ENCODE measurements at places on chromosomes 2 and 18.

DNA sequence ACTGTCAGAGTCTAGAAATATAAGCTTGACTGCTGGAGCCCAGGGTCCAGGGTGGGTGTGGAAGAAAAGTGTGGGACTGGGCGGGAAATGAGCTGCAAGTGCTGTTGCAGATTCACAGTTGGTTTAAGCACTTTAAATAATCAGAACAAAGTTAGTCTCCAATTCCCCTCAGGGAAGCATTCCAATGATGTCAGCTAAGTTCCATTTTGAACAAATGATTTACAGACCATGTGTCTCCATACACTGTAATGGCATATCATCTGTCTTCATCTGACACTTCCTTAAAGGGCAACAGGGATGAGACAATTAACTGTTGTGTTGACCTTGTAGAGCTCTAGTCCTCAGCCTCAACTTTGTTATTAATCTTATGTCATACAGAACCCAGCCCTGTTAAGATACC, 31.5 kb upstream of the REG3A start:
- DNase-seq, result no peak

DNA sequence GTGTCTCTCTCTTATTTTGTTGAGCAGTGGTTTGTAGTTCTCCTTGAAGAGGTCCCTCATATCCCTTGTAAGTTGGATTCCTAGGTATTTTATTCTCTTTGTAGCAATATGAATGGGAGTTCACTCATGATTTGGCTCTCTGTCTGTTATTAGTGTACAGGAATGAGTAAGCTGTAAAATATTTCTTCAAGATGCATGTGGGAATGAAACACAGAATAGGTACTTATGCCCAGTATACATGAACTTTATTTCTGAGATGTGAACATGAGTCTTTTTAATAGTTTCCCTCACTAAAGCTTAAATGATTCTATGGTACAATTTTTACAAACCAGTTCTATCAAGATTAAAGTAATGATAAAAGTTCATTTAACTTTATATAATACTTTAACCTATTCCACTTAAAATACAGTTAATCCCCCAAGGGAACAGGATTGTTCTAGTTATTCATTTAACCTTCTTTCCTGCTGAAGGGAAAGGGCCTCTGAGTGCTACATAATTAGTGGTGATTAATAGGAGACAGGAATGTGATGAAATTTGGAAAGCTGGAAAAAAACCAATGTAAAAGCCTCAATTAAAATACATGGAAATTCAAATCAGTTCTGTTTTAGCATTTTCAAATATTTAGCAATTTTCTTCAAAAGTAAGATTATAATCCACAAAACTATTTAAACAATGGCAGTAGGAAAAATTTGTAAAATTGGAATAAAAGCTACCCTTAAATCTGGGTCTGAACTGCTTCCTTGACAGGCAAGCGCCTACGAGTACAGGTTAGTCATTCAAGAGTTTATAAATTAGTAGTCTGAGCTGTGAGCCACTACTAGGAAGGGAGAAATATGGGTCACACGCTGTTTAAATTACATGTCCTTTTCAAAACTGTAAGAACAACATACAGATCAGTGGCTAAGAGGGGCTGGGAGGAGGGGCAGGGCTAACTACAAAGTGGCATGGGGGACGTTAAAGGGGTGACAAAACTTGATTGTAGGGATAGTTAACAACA, 28.9 kb downstream of the SPIRE1 start:
- no peak for DNase-seq

DNA sequence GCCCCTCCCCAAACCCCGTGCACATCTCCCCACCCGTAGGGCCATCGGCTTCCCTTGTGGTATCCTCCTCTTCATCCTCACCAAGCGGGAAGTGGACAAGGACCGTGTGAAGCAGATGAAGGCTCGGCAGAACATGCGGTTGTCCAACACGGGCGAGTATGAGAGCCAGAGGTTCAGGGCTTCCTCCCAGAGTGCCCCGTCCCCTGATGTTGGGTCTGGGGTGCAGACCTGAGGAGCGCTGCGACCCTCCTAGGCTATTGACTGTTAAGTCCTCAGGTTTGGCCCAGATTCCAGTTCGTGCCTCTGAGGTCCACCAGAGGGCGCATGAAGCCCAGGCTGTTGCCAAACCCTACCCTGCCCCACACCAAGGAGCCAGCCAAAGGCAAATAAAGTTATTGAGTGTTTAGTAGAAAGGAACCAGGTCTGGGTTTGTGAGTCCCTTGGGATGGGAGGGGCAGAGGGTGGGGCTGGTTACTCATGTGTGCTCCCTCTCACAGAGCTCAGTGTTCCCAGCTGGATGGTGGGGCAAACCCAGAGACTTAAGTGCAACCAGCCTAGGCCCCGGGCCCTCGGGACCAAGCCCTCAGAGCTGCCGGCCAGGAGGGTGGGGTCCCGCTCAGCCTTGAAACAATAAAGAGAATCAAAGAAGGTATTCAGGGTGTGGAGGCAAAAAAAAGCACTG, 2.4 kb downstream of the PNKD start:
- DNase-seq, result peak; percentile 82

- no peak for DNase-seq
These were observed 93.5 kb downstream of the TMEM18 start for GRCh38 chr2:583666-584065.

Measured in CD4-positive, alpha-beta T cell treated with Interleukin-4 for 4 hours (primary cell).